Ureter (tissue), 1 donor: ENCODE measurements at places on chromosomes 12 and 14. TPM values are rescaled to one million over a fixed set of nuclear protein-coding genes. Genes with fewer than 3 reads are reported as not detected.

- DNase-seq, result peak; percentile 34
Measured at GRCh38 chr12:34400986-34401658, 378.8 kb downstream of the ALG10 start.

DNA sequence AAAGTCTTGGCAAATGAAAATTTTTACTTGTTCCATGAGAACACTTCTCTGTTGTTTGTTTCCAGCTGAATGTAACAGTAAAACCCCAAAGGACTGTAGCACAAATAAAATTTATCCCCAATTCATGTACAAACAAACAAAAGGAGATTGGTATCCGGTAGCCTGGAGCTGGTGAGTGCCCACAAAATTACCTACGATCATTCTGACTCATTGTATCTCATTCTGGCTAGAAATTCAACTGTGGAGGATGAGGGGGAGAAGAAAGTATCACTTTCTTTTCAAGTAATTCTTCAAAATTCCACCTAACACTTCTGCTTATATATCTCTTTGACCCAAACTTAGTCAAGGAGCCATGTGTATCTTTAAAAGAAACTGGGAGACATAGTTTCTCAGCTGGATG lies 268.5 kb downstream of the ALG10B start:
- no peak for DNase-seq

The ZNF839 gene
- total RNA-seq, result 18.1 TPM

GRCh38 chr12:40986001-40986400 lies 202.1 kb upstream of the PDZRN4 start:
- no peak for DNase-seq

The STON2 gene
- 61.4 TPM for total RNA-seq

The HOXC12 gene
- total RNA-seq, result not detected

- no peak for DNase-seq
Measured at GRCh38 chr12:18439541-18439940, 178.2 kb downstream of the PIK3C2G start.

GRCh38 chr12:12721814-12722434 lies 4.8 kb downstream of the CDKN1B start:
- no peak for DNase-seq

DNA sequence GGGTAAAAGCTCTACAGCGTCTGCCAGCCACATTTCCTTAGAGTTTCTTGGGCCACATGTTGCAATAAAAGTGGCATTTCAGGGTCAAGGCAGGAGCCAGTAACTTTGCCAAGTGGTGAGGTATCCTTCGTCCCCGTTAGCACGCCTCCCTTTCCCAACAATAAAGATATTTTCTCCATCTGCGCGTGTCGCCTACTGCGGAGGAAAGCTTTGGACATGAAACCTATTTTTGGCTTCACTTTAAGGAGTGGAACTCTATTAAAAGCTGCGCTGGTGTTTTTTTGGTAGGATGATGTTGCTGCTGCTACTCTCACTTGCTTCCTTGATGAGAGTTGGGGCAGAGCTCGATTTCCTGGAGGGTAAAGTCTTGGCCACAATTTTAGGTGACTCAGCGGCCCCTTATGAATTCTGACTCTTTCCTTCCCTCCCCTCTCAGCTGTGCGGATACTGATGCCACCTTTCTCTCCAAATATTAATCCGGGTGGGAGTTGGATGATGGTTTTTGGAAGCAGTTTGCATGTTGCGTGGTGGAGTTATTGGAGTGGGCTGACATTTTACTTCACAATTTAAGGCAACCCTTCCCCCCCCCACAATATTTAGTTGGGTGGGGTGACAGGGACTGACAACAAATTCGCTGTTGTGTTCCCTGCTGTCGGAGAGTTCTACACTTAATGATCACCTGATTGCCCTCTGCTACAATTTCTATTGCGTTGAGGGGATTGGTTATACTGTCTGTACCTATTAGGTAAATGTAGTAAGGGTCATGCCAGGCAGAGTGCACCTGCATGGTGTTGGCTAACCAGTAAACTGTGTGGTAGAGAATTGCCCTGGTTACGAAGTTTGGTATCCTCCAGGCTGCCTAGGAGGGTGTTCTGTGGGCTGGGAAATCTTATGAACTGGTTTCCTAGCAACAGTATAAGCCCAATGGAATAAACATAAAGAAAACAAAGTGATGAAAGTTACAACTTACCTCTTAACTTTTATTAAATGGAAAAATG lies 1.1 kb downstream of the CCDC91 start:
- DNase-seq, result no peak

GRCh38 chr12:123250471-123251383 lies 17.5 kb downstream of the MTRFR start:
- DNase-seq, result peak; percentile 89

- DNase-seq, result no peak
Measured at GRCh38 chr12:50218386-50218785, 51.2 kb upstream of the CERS5 start.

- DNase-seq, result no peak
Measured at GRCh38 chr12:27003421-27004381, 10.5 kb downstream of the TM7SF3 start.

DNA sequence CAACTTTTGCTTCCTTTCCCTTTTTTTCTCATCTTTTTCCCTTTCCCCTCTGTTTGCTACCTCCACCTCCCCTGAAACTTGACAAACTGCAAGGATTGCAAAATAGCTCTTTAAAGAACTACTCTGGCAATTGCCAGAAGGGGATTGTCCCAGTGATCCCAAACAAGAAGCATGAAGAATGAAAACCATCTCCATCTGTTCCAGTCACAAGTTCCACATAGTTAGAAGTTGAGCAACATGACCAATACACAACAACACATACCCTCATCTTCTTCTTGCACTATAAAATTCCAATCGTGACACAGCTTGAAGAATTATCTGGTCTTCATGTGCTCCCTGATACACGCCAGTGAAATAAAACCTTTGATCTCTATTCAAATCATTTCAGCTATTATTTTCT lies 93.7 kb upstream of the USP15 start:
- no peak for DNase-seq

DNA sequence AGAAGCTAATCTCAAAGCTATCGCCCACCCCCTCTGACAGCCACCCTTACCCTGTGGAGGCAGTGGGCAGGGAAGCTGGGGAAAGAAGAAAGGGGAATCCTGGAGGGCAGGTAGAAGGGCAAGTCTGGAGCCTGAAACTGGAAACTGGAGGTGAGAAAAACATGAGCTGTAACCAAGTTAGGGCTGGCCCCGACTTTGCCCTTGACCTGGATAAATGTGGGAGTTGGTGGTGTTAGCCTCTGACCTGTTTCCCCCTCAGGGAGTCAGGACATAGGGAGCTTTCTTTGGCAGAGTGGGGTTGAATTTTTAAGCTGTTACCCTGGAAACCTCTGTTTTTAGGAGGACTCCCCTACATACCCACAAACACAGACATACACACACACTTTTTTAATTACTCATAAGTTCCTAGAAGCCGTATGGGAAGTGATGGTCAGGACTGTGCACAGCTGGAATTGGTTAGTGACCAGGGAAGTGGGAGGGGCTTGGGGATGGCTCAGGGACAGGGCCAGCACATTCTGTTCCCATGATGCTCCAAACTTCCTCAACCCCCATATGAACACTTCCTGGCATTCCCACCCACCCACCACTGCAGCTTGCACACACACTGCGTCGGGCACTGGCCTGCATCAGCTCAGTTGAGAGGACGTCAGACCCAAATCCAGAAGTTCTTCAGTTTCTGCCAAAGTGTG lies 5.0 kb upstream of the MMP19 start:
- peak; percentile 90 for DNase-seq

DNA sequence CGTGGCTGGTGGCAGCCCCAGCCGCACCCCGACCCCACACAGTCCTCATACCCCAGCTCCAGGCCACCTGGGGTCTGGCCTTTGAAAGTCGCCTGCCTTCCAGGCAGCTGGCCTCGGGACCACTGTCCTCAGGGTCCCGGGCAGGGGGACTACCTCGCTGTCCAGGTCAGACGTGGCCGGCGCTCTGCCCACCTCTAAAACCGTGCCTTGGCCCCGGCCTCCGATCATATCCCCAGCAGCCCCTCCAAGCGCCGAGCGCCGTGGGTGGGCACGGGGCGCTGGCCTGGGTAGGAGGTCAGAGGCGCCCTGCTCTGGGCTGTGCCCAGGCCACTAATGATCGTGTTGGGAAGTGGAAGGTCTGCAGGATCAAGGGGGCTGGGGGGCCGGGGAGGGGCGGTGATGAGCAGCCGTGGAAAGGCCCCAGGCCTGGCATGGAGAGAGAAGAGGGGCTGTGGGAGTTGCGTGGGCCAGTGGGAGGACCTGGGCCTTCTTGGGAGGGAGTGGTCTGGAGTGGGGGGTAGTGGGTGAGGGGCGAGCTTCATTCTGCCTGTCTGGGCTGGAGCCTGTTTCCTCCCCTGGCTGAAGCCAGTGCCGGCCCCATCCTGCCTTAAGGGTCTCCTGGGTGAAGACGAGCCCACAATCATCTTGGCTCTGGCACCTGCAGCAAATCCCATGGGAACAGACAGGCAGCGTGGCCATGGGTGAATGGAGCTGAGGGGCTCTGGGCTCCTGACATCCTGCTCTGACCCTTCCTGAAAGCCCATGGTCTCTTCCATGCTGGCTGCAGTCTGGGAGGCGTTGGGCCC lies 4.9 kb downstream of the TMEM121 start:
- DNase-seq, result no peak

The PRR13 gene
- 210 TPM for total RNA-seq

DNA sequence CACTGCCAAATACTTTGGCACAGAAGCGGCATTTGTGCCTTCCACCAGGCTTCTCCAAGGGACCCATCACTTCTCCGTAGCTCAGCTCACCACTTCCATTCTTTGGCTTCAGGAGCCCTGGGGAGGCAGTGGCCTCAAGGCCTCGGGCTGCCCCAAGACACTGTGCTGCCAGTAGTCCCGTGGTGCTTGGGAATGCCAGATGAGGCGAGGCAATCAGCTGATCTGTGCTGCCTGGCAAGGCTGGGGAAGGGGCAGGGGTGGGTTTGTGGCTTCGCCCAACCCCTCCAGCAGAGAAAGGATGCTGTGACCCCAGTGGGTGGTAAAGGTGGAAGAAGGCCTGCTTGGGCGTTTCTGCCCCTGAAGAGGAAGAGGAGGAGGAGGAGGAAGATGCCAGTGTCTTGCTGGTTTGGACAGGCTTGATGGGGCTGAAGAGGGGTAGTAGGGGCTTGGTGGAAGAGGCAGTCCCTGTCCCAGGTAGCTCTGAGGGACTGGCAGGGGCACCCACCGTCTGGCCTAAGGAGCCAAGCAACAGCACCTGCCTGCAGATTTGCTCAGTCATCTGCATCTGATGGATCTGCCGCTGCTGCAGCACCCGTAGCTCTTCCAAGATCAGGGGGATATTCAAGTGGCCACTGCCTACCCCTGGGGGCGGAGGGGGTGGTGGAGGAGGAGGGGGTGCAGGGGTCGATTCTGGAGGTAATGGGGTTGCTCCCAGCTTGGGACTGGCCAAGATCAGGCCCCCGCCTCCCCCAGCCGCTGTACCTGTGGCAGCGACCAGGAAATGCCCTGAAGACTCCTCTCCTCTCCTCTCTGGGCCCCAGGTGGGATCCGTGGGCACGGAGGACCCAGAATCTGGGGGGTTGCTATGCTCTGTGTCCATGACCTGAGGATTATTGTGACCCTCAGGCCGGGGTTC lies 1.3 kb downstream of the SALL2 start:
- no peak for DNase-seq

DNA sequence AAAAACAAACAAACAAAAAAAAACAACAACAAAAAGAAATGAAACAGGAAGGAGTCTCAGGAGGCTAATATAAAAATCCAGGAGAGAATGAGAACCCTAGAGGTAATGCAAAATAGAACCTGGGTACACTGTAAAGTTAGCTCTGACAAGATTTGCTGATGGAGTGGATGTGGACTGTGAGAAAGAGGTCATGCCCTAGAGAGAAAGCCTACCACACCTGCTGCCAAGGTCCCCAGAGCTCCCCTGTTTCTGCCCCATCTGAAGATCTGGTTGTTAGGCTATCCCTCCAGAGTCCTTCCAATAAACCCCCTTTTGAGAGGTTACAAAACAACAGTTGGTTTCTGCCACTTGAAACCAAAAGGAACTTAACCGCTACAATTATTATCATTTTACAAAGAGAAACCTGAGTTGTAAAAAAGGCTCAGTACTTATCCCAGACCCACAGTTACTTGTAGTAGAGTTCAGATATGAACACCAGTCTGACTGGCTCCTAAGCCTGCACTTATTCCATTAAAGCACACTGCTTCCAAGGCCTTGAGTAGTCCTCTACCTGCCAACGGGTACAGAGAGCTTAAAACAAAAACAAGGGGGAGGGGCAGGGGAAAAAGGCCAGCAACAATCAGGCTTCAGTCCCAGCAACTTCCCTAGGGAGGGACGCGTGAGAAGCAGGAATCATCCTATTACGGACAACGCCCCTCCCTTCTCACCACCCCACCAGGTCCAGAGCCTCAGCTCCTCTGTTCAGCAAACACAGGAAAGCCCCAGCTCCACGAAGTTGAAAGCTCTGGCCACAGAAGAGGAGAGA lies 27.7 kb downstream of the PPP1R13B start:
- peak; percentile 53 for DNase-seq

DNA sequence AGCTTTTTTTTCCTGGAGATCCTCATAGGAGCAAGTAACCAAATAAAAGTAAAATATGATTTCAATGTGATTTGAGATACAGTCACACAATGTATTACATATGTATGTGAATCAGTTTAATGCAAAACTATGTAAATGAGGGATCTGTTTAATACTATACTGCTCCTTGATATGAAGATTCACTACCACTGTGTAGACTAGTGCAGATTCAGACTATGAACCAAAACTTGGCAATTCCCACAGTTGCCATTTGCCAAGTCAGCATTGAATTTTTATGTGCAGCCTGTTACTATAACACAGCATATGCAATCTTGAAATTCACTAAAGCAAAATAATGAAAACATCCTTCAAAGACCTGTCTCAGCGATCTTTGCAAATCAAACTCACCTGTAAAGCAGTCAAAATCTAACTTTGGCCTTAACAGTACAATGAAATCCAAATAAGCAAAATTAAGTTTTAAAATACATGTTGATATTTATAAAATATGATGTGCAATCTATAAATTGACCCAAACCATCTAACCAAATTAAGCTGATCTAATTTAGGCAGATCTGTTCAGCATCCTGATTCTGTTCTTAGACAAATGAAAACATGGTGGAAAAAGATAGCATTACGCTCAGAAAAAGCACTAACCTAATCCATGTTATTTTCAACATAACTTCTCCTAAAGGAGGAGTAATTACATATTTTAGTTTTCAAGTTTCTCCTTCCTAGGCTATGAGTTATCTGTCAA lies 25.5 kb upstream of the LMNTD1 start:
- no peak for DNase-seq

The PIANP gene
- total RNA-seq, result 2.6 TPM

GRCh38 chr12:77116277-77116676 lies 50.9 kb upstream of the E2F7 start:
- no peak for DNase-seq

The DIO3 gene
- total RNA-seq, result 0.47 TPM

GRCh38 chr14:22597265-22597664 lies 835 bp upstream of the ABHD4 start:
- no peak for DNase-seq

- no peak for DNase-seq
Measured at GRCh38 chr12:108853981-108854446, 3.4 kb downstream of the SSH1 start.

GRCh38 chr14:21231020-21231652 lies 38.1 kb downstream of the HNRNPC start:
- no peak for DNase-seq

- DNase-seq, result no peak
Measured at GRCh38 chr14:78254911-78255461, 84.8 kb downstream of the NRXN3 start.

The CLEC2A gene
- total RNA-seq, result not detected
